ENCODE measurements at places on chromosomes 16 and 17.

GRCh38 chr17:13775450-13775849 lies 173.7 kb upstream of the HS3ST3A1 start:
- DNase-seq, result no peak

DNA sequence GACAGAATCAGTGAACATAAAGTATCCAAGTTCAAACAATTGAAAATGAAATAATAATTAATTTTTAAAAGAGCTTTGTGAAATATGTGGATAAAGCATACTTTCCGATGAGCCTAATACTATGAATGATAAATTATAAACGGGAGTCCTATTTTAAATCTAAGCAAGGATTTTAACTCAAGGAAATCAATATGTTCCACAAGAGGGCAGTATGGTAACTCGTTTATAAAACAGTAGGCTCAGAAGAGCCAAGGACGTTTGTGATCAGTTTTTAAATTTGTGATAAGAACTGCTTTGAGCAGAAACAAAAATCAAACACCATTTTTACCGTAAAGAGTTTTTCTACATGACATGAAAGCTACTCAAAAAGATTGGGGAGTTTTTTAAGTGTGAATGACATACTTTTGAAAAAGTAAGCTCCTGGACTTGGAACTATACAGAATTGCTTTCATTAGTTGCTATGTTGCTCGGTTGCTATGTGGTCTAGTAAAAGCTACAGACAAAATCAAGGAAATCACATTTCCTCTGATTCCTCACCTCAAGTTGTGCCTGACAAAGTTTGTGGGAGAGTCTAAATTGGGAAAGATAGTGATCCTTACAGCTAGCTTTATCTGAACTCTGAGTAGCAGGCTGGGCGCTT lies 11.8 kb upstream of the TEKT1 start:
- DNase-seq, result no peak

DNA sequence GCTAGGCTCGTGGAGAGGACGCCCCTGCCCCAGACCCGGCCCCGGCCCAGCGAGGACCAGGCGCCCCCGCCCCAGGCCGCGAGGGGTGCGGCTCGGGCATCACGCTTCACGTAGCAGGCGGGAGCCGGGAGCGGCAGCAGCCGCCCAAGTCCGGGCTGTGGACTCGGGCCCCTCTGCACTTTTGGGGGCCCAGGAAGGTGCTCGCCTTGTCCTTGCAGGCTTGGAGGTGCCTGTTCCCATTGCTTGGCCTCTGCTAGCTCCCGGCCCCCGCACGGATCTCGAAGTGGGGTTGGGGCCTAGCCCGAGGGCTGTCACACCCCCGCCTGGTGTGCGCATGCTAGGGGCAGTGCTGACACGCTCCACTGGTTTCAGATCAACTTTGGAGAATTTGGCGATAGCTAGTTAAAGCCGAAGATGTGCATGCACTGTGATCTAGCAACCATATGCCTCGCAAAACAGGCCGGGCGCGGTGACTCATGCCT lies 55.7 kb downstream of the WSB1 start:
- DNase-seq, result no peak

GRCh38 chr17:65371702-65372101 lies 189.7 kb downstream of the AXIN2 start:
- DNase-seq, result no peak
